Esophagus squamous epithelium (tissue), 5 donors: ENCODE measurements at places on chromosomes 13 and 19. TPM values are rescaled to one million over a fixed set of nuclear protein-coding genes. Genes with fewer than 3 reads are reported as not detected.

DNA sequence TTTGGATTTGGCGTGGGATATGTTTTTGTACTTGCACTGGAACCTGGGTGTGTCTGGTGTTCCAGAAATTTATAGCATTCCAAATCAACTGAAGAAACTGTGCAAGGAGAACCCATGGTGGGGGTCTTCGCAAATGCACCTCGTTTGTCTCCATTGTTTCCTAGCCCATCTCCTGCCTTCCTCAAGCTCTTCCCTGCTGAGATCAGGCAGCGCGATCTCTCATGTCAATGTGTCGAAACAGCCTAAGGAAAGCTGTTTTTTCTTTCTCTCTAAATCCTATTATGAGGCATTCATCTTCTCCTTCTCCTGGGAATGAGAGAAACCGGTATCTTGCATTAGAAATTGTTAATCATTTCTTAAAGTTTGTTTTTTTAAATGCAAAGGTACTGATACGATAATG lies 131.0 kb downstream of the KLF5 start:
- DNase-seq, result no peak
- no peak overlapping the region for H3K4me3 ChIP-seq
- no peak overlapping the region for H3K27ac ChIP-seq
- H3K4me1 ChIP-seq, result peaks cover 13% of the 10 kb centered on the region

DNA sequence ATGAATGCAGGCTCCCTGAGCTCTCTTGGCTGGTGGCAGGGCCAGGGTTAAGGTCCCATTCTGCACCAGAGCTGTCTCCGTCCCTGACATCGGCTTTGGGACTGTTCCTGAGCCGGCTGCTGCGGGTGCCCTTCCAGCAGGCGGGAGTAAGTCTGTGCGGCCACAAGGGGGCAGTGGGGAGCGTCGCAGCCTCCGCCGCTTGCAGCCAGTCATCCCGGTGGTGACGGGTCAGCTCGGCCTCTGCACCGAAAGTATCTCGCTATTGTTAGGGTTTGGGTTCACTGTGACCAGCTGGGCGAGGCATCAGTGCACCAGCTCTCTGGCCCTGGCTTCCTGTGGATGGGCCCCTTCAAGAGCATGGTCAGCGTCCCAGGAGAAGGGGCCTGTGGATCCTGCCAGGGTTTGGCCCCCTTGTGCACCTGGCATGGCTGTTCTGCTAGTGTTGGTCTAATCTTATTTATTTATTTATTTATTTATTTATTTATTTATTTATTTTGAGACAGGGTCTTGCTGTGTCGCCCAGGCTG lies 15.1 kb downstream of the NDUFB7 start:
- peak overlapping the region; percentile 33 for H3K4me3 ChIP-seq
- H3K27me3 ChIP-seq, result no peaks in the 10 kb centered on the region
- H3K4me1 ChIP-seq, result peaks cover 53% of the 10 kb centered on the region
- peak overlapping the region; percentile 33 for H3K27ac ChIP-seq
- peaks cover 25% of the 10 kb centered on the region for H3K36me3 ChIP-seq

GRCh38 chr19:41220811-41221210 lies 1.8 kb downstream of the AXL start:
- peaks cover 18% of the 10 kb centered on the region for H3K4me1 ChIP-seq
- no peak for DNase-seq
- peak overlapping the region; percentile 93 for H3K27ac ChIP-seq
- H3K27me3 ChIP-seq, result peaks cover 18% of the 10 kb centered on the region

Gene OVOL3
- total RNA-seq, result not detected
